ENCODE measurements at places on chromosomes 7 and 10.

DNA sequence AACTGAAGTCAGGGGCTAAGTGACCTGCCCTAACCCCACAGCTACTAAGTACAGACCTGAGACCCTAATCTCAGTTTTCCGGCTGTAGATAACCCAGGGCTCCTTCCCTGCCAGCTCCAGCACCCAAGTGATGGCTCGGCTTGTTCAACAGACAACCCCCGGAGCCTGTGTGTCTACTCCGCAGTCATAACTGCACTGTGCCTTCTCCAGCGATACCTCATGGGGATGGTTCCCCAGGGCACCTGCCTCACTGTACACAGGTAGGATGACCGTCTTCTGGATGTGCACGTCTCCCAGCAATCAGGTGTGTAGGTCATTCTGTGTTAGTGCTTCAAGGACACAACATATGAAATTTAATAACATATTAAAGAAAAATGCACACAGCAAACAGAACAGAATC lies 37.1 kb downstream of the CPXM2 start:
- DNase-seq: no peak

DNA sequence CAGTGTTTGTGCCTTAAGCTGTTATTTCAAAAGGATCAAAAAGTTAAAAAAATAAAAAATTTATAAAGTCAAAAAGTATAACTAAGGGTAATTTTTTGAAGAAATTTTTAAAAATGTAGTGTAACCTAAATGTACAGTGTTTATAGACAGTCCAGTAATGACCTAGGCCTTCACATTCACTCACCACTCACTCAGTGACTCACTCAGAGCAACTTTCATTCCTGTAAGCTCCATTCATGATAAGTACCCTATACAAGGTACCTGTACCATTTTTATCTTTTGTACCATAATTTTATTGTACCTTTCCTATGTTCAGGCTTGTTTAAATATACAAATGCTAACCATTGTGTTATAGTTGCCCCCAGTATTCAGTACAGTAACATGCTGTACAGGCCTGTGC lies 21.5 kb downstream of the DNAJC9 start:
- no peak for DNase-seq

- no peak for DNase-seq
Measured at GRCh38 chr10:59750155-59750945, 2.9 kb downstream of the MRLN start.

GRCh38 chr7:3897430-3898372 lies 596.6 kb downstream of the SDK1 start:
- peak; percentile 6 for DNase-seq

GRCh38 chr7:76054123-76055120 lies 6.5 kb downstream of the MDH2 start:
- no peak for DNase-seq

All from stimulated activated CD8-positive, alpha-beta memory T cell treated with anti-CD3 and anti-CD28 coated beads, Interleukin-12 subunit alpha, Interleukin-12 subunit beta, amount 100 ng/mL, for 1 hour (primary cell).